ENCODE measurements at places on chromosomes 11 and 22.
A peak's percentile ranks its signal among the peaks of the same experiment; 100 is the strongest.

- peak; percentile 56 for DNase-seq
Observed at GRCh38 chr11:129695571-129696308, 119.9 kb upstream of the TMEM45B start.

GRCh38 chr11:12876988-12877387 lies 132.1 kb upstream of the RASSF10 start:
- DNase-seq: no peak

DNA sequence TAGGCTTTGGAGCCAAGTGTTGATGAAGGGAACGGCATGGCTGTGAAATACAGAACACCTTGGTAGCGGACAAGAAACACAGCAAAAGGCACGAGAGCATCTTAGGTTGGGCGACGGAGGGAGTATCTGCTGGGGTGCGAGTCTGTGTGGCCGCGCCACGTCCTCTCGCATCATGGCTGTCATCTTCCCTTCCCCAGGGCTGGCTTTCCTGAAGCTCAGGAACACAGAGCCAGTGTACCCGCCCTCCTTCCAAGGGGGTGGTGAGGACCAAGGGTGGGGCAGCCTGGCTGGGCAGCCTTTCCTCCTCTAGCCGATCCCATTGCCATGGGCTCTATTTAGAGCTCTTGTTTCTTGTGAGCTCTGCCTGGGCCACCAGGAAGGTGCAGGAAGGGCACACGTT lies 154.4 kb downstream of the FEZ1 start:
- no peak for DNase-seq

GRCh38 chr11:64597671-64598101 lies 6.7 kb downstream of the SLC22A12 start:
- no peak for DNase-seq

GRCh38 chr11:12070446-12071267 lies 39.7 kb upstream of the MICAL2 start:
- DNase-seq: no peak

- no peak for DNase-seq
Observed at GRCh38 chr11:127656116-127656836, 655.7 kb upstream of the KIRREL3 start.

DNA sequence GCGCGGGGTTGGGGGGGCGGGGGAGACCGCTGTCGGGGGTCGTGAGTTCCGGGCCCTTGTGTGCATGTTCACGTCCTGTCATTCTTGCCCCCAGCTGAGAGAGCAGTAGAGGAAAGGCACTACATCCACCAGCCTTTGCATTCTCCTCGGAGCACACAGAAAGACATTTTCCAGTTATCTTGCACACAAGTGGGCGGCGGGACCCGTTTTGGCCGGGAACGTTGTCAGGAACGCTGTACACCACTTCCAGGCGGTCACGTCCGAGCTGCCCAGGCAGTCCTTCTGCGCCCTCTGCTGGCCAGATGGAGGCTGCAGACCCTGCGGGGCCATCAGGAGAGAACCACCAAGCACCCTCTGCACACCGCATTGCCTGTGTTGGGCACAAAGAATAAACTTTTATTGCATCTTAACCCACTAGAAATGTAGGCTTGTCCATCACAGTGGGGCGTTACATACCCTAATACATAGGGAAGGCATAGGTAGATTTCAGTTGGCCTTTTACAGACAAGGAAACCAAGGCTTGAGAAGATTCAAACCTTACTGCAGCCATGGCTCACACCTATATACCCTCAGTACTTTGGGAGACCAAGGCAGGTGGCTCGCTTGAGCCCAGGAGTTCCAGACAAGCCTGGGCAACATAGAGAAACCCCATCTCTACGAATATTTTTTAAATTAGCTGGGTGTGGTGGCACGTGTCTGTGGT lies 2.8 kb upstream of the CDKN1C start:
- peak; percentile 83 for DNase-seq

DNA sequence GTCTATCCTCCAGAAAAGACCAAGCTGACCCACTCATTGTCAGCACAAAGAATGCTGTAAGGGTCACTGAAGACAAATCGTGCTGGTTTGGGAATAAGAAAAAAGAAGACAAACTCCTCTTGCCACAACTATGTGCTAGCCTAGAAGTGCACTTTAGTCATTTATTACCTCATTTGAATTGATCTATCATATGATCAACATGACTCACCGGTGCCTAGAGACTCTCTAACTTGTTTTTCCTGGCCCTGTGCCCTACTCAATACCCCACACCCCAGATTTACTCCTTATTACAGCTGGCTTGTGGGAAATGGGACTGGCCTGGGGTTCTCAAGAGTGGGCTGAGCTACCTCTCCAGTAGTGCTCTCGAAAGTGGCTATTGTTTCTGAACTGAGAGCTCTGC lies 35.9 kb upstream of the HORMAD2 start:
- no peak for DNase-seq

GRCh38 chr22:43377896-43378704 lies 33.7 kb upstream of the MPPED1 start:
- no peak for DNase-seq

- DNase-seq: peak; percentile 81
Observed at GRCh38 chr22:20117633-20118299, 740 bp upstream of the TRMT2A start.

GRCh38 chr11:2220173-2220771 lies 48.7 kb upstream of the TH start:
- DNase-seq: no peak

- DNase-seq: no peak
Observed at GRCh38 chr11:103358251-103358650, 249.0 kb downstream of the DYNC2H1 start.

- DNase-seq: no peak
Observed at GRCh38 chr11:110599207-110599606, 113.0 kb downstream of the ARHGAP20 start.

DNA sequence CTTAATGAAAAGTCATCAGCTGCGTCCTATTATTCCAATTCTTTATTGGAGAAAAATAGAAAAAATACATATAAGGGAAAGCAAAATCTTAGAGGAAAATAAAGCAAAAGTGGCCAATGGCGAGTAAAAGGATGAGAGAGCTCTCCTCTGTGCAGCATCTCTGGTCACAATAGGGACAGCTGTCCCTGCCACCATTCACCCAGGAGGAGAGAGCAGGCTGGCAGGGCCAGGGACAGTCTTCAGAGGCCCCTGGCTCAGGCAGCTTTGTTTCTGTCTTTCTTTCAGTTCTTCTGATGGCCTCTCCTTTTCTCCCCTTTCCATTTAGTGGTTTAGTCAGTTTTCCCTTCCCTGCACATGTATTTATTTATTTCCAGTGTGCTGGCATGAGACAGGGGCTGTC lies 941.3 kb downstream of the NTM start:
- no peak for DNase-seq

GRCh38 chr11:117513666-117514065 lies 186.0 kb downstream of the CEP164 start:
- DNase-seq: no peak

DNA sequence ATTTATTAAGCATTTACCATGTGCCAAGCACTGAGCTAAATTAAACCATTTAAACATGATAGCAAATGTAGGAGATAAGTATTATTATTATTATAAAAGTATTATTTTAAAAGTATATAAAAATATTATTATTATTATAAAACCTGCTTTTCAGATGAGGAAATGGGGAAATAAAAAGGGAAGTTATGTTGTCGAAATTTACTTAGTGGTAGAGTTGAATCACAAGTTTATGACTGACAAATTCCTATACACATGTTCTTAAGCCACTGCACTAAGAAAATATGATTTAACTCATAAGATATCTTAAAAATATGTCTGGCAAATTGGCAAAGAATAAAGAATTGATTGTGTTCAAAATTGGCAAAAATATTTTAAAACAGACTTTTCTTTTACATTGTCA lies 53.8 kb downstream of the CASP12 start:
- no peak for DNase-seq

DNA sequence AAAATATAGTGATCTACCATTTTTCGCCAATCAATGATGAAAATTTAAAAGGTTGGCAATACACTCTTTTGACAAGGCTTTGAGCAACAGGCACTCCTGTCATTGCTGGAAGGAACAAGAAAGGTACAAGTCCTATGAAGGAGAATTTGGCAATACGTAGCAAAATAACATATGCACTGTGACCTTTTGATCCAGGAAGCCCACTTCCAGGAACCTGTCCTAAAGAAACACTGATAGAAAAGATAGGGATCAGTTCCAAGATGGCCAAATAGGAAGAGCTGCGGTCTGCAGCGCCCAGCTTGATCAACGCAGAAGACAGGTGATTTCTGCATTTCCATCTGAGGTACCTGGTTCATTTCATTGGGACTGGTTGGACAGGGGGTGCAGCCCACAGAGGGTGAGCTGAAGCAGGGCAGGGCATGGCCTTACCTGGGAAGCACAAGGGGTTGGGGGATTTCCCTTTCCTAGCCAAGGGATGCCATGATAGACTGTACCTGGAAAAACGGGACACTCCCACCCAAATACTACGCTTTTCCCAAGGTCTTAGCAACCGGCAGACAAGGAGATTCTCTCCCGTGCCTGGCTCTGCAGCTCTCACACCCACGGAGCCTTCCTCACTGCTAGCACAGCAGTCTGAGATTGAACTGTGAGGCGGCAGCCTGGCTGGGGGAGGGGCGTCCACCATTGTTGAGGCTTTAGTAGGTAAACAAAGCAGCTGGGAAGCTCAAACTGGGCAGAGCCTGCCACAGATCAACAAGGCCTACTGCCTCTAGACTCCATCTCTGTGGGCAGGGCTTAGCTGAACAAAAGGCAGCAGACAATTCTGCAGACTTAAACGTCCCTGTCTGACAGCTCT lies 69.7 kb upstream of the GALNT18 start:
- no peak for DNase-seq

DNA sequence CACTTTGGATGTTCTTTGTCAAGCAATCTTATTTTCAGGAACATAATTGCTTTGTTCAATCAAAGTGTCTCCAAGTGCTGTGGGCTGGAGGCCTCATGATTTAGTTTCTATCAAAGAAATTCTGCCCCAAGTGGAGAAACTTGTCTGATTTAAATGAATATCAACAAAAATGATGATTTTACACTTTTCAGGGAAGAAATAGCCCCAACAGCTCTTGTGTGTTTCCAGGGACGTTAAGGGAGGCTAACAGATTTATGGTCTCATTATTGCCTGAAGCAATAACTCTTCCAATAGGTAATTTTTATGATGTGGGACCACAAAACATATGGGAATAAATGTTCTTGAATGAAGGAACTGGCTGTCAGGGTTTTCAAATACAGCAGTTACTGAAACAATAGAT lies 699.1 kb downstream of the FAM181B start:
- no peak for DNase-seq

DNA sequence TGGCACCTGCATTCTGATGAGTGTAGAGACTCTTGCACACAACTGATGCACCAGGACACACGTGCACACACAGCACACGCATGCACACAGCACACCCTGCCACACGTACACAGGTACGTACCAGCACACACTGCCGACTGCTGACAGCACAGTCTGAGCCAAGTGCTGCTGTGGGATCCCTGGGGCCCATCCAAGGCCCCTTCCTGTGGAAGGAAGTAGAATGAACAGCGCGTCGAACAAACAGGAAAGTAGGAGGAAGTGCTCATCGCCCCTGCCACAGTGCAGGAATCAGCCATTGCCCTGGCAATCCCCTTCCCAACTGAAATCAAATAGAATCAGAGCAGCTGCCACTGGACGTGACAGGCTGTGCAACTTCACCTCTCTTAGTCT lies 57.9 kb downstream of the CD82 start:
- no peak for DNase-seq

DNA sequence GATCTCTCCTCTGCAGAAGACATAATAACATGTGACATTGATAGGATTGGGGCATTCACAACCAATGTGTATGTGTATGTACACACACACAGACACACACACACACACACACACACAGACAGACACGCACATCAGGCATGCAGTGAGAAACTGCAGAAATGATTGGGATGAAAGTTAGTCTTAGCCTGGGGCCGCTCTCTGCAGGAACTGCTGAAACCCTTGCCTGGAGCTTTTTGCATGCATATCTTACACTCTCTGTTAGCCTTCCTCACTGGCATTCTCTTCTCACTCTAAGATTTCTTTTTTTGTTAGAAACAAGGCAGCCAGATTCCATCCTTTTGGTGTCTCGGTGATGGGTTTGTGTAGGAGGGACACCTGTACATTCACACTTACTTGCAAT lies 337.9 kb downstream of the NELL1 start:
- no peak for DNase-seq

DNA sequence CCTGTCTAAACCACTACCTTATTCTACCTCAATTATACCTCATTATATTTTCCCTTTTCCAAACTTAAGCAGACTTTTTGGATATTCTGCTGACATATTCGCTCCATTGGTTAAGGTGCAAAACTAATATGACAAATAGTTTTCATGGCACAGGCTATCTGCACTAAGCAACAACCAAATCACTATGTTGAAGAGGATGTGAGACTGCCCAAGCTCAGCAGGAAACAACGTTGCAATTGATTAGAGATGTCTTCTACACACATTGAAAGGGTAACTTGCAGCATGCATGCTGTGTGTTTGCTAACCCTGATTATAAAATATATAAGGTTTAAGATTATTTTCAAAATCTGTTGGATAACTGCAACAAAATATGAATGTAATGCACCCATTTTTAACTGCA lies 61.6 kb downstream of the STK33 start:
- DNase-seq: no peak

GRCh38 chr11:65865550-65866172 lies 5.4 kb downstream of the MUS81 start:
- no peak for DNase-seq

DNA sequence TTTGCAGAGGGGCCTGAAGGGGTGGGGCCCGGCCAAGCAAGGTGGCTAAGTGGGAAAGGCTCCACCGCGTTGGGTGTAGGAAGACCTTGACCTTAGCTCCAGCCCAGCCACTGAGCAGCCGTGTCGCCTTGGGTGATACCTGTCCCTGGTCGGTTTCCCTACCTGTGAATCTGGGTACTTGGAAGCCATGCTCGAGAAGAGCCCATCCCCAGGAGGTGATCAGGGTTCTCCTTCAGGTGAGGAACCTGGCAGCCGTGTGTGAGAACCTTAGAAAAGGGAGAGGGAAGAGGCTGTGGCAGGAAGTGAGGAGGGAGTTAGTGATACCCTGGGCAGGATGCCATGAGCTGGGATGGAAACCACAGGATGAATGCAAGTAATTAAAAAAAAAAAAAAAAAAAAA lies 21.6 kb downstream of the PPARA start:
- no peak for DNase-seq

GRCh38 chr11:32659672-32660071 lies 76.0 kb downstream of the EIF3M start:
- DNase-seq: no peak

DNA sequence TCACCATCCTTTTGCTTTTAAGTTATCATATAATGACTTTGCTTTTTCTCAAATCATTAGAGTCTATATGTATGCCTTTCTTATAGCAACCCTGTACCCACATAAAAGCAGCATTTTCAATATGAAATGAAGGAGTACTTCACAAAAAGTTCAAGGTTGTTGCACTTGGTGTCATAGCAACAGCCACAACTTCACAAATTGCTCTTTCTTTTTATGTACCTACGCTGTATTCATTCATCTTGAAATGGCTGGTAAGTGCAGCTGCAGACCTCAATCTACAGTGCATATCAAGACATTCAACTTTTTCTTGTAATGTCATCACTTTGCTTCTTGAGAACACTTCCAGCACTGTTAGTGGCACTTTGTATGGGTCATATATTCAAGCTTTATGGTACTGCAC lies 18.6 kb downstream of the CWC15 start:
- no peak for DNase-seq

GRCh38 chr11:59011655-59012397 lies 72.5 kb downstream of the GLYATL1 start:
- no peak for DNase-seq

All from activated CD4-positive, alpha-beta T cell treated with anti-CD3 and anti-CD28 coated beads, Interleukin-2, amount 50 U/mL, for 24 hours (primary cell).